Activated CD8-positive, alpha-beta memory T cell treated with anti-CD3 and anti-CD28 coated beads, Interleukin-2, amount 10 ng/mL, durations not matched to agents 7 days and 5 days (primary cell): ENCODE measurements at places on chromosomes 6 and 20.

DNA sequence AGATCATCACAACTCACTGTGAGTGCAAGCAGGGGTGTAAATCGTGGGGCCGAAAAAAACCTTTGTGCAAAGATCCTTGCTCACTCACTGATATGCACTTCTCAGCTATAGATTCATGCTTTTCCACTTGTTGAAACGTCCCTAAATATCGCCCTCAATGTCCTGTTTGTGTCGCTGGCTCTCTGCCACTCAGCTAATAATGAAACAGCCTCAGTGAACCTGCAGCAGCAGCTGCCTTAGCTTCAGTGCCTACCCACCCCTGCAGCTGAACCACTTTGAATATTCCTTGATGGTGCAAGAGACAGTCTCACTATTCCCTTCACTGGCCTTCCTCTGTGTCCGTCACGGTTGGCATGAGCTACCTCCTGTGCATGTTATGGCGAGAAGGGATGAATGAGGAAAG is 128.9 kb upstream of the NAA20 start:
- DNase-seq: no peak
- no peaks in the 10 kb centered on the region for H3K4me1 ChIP-seq
- H3K4me3 ChIP-seq: no peak overlapping the region
- H3K27ac ChIP-seq: no peak overlapping the region
- H3K27me3 ChIP-seq: peaks cover 17% of the 10 kb centered on the region
- no peaks in the 10 kb centered on the region for H3K36me3 ChIP-seq

DNA sequence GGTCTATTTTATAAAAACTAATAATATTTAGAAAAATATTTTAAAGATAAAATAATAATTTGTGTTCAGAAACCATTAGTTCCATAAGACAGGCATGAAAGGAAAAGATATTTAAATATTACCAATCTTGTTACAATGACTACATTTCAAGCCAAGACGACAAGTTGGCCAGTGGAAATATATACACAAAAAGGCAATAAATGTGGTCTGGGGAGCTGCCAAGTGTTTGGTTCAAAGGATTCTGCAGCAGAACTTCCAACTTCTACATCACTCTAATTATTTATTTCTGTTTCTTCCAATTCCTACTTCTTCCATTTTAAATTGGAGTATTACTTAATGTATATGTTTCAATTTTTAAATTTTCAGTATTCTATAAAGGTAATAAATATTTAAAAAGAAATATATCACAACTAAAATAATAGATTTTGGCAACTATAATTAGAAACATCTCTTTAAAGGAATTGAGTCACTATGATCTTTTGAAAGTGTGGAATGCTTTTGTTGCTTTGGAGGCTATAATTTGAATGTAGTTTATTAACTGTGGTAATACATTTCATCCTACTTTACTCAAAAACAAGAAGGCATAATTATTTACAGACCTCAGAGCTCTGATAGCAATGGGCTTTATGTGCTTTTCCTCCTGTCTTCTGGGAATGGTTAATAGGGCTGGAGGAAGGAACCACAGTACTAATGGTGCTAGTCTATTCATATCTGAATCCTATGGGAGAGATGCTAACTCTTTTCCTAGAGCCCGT is 129.7 kb upstream of the FAM184A start:
- peaks cover 34% of the 10 kb centered on the region for H3K36me3 ChIP-seq
- peaks cover 31% of the 10 kb centered on the region for H3K4me1 ChIP-seq
- H3K4me3 ChIP-seq: no peak overlapping the region
- H3K27me3 ChIP-seq: no peaks in the 10 kb centered on the region

DNA sequence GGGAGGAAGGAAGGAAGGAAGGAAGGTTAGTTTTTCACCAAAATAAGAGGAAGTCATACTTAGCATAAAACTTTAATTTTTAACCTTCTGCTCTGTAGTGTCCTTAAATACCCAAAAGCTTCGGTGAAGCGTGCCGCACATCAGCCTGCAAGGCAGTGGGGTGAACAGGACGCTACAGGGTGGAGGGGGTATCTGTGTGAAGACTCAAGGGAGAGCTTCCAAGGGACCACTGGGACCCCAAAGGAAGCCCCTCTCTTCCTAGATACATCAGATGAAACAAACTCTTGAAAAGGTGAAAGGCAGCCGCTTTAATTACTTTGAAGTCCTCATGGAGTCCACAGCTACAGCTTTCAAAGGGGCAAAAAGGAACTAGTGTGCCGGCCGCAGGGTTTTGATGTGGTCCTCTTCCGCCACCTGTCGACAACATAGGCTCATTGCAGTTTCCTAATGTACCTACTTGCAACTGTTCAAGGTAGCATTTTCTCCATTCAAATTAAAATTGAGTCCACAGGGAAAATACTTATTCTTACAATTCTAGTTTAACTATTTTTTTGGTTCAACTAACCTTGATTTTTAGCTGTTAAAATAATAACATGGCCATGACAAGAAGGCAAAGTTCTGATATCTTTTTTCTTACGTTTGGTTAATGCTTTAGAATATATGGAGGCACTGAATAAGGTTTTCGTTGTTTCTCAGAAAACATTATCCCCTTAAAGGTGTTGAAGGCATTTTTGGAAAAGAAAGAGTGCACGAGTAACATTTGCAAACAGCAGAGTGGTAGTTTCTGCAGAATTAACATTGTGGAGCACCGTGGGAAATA is 135.0 kb upstream of the RIPOR2 start:
- peak; percentile 89 for DNase-seq
- H3K27me3 ChIP-seq: peaks cover 6% of the 10 kb centered on the region
- peak overlapping the region; percentile 57 for H3K4me3 ChIP-seq

DNA sequence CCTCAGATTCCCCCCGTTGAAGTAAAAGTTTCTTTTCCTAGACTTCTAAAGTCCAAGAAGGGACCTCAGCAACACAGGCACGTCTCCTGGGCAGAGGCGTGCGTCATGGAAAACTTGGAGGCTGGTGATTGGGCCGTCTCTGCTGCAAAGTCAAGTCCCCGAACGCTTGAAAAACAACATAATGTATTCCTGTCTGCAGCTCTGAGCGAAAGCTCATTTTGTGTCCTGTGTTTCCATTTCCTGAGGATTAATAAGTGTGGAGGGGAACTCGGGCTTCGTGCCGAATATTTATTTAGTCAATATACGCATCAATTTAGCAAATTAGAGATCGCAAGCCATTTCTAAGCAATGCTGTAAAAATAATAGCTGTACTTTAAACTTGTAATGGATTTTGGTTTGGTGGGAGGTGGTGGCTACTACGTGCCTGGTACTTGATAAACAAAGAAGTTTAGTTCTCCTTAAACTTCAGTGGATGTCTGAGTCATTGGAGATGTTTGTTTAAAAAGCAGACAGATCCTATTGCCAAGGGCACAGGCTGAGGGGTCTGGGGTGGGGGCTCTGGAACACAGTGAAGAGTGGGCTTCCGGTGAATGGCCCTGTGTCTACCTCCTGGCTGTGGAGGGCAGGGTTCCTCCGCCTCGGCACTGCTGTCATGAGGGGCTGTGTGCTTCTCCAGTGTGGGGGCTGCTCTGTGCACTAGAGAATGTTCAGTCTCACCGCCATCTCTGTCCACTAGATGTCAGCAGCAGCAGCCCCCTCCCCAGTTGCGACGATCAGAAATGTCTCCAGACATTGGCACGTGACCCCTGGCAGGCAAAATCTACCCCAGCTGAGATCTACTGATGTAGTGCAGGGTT is 21.8 kb downstream of the PCK1 start:
- no peaks in the 10 kb centered on the region for H3K4me1 ChIP-seq
- no peak for DNase-seq
- no peaks in the 10 kb centered on the region for H3K36me3 ChIP-seq
- no peak overlapping the region for H3K4me3 ChIP-seq

DNA sequence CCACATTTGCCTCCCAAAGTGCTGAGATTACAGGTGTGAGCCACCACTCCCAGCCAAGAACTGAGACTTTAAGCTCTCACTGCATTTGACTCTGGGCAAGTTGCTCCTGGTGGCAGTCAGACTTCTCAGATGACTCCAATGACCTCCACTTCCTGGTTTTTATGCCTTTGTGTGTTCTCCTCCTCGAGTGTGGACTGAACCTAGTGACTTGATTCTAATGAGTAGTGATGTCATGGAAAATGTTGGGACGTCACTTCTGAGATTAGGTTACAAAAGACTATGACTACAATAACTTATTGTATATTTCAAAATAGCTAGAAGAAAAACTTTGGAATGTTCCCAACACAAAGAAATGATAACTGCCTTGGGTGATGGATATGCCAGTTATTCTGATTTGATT is 12.0 kb downstream of the SPINT3 start:
- H3K4me1 ChIP-seq: peaks cover 7% of the 10 kb centered on the region
- no peak overlapping the region for H3K4me3 ChIP-seq
- H3K36me3 ChIP-seq: no peaks in the 10 kb centered on the region
- no peak for DNase-seq
- H3K27me3 ChIP-seq: peaks cover 48% of the 10 kb centered on the region
